ENCODE measurements at places on chromosomes 1 and 21.

- DNase-seq = no peak
These were observed 22.0 kb downstream of the MAN1A2 start for GRCh38 chr1:117389284-117389683.

- no peak for DNase-seq
These were observed 118.4 kb downstream of the CRYAA start for GRCh38 chr21:43287111-43287760.

GRCh38 chr21:38494703-38495102, 3.6 kb downstream of the ERG start:
- DNase-seq = no peak

DNA sequence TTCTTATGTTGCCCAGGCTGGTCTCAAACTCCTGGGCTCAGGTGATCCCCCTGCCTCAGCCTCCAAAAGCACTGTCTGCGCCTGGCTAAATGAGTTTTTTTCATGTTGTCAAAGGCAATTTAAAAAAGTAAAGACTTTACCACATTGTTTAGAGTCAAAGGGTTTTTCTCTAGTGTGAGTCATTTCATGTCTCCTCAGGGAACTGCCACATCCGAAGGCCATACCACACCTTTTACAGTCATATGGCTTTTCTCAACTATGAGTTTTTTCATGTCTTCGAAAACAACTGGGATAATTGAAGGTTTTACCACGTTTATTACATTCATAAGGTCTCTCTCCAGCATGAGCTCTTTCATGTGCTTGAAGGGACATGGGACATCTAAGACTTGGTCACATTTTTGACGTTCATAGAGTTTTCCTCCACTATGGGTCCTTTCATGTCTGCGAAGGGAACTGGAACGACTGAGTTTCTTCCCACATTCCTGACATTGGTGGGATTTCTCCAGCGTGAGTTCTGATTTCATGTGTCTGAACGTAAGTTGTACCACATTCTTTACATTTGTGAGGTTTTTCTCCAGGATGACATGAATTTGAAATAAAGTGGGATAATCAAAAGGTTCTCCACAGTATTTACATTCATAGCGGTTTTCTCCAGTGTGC, 65.6 kb downstream of the UCHL5 start:
- DNase-seq = no peak

- DNase-seq = no peak
These were observed 42.4 kb downstream of the FNBP1L start for GRCh38 chr1:93490357-93490756.

DNA sequence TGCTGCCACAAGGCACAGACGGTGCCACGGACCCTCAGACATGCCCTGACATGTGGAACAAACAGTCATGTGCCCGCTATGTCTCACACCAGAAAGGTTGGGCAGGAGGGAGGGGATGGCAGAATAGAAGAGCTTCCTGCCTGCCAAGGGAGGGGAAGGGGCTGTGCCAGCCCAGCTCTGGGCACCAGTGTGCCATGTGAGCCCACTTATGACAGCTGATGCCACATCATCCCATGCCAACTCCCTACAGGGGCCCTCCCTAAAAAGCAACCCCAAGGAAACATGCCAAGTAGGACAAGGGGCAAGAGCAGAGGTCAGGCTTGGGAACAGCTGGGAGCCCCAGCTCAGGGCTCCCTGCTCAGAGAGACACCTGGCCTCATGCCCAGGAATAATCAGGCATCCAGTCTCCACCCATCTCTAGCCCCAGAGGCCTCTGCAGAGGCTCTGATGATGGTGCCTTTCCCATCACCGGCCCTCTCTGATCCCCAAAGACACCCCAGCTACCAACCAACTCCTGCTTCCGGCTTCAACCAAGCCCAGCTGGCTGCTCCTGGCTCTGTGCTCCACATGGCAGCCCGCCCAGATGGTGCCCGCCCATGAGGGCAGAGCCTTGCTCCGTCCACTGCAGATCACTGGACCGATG, 10.3 kb downstream of the ADGRB2 start:
- DNase-seq = no peak

DNA sequence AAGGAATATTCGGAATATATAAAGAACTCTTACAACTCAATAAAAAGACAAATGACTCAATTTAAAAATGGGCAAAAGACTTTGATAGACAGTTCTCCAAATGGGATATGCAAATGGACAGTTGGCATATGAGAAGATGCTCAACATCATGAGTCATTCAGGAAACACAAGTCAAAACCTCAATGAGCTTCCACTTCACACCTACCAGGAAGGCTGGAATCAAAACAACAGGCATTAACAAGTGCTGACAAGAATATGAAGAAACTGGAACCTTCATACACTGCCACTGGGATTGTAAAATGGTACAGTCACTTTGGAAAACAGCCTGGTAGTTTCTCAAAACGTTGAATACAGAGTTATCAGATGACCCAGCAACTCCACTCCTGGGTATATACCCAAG, 17.2 kb downstream of the PGBD5 start:
- no peak for DNase-seq

All from activated CD8-positive, alpha-beta memory T cell treated with anti-CD3 and anti-CD28 coated beads for 1 hour (primary cell).